CD4-positive, alpha-beta T cell treated with Interleukin-15 for 1 hour (primary cell): ENCODE measurements at places on chromosomes 5 and 9.

GRCh38 chr5:35024911-35025510 is 22.7 kb downstream of the AGXT2 start:
- no peak for DNase-seq

DNA sequence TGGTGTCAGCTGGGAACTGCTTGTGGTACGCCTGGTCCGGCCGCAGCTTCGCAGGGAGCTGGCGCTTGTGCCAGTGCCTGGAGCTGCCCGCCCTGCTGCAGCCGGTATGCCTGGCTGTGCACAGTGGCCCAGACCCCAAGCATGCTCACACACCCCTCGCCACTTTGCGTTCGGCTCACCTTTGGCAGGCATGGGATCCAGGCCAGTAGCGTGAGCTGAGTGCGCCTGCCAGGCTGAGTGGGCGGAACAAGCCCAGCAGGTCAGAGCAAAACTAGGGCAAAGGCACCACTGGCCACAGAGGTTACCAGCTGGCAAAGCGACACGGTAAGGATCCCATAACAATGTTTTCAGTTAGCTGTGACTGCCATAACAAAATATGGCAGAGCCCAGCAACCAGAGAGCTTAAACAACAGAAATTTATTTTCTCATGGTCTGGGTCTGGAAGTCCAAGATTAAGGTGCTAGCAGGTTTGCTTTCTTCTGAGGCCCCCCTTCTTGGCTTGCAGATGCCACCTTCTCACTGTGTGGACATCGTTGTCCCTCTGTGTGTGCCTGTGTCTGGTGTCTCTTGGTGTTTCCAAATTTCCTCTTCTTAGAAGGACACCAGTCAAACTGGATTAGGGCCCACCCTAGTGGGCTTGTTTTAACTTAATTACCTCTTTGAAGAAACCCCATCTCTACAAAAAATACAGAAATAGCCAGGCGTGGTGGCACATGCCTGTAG is 61.6 kb downstream of the PSAT1 start:
- DNase-seq, result no peak

GRCh38 chr9:71769175-71770161 is 1.2 kb upstream of the CEMIP2 start:
- DNase-seq, result peak; percentile 79

DNA sequence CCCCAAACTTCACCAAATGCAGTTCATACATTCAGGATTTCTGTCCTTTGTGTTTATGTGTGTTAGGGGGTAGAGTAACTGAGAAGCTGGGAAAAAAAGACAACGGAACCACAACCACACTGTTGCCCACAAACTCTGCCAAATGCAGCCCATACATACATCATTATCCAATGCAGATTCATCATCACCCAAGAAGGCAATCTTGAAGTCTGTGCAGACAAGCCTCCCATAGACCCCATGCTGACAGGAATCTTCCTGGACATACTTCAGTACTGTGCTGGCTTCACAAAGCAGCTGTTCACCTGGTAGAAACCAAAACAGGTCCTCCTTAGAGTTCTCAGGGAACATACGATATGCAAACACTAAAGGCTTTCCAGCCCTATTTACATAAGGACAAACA is 38.9 kb downstream of the MTMR12 start:
- no peak for DNase-seq

GRCh38 chr9:111910428-111910827 is 13.8 kb downstream of the UGCG start:
- no peak for DNase-seq

- DNase-seq, result peak; percentile 35
Observed at GRCh38 chr9:128124873-128125579, 2.5 kb downstream of the PTGES2 start.

- no peak for DNase-seq
Observed at GRCh38 chr9:75448955-75449354, 360.6 kb downstream of the OSTF1 start.

DNA sequence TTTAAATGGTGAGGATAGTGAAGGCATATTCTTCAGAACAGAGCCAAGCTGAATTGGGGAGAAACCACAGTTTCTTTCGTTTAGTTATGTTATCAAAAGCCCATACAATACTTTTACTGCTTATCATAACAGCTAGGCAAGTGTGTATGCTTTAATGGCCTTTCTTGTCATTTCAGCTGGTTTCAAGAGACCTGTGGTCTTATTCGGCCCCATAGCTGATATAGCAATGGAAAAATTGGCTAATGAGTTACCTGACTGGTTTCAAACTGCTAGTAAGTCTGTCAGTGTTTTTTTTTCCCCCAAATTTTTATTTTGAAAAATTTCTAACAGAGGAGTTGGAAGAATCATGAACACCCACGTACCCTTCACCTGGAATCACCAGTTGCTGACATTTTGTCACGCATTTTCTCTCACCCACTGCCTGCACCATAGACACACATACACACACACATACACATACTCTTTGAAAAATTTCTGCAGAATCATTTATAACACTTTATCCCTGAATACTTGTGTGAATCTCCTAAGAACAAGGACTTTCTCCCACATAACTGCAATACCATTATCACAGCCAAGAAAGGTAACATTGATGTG is 63.7 kb downstream of the TJP2 start:
- DNase-seq, result no peak

DNA sequence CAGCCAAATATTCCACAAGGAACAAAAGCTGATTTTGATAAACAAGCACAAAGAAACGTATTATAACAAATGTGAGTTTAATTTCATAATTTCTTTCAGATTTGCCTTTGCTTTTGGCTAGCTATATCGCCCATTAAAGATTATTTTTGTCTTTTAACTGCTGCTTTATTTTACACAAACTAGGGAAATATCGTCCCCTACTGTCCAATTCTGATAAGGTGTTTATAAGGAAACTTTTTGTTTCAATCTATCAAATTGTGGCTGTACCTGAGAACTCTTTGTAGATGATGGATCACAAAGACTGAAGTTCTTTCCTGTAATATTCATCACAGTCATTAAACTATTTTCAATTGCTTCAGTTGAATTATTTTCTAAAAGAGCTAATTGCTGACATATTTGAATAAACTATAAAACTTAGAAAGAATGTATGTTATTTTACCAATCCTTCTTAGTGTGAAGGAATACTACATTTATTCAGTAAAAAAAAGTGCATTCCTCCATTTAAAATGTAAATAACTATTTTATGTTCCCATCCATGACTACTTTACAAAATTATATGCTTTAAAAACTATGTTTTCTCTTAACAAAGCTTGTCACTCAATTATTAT is 431.3 kb upstream of the ITGA1 start:
- no peak for DNase-seq
